Hindlimb muscle (tissue), 1 donor: ENCODE measurements at places on chromosomes 2 and 18.

- DNase-seq, result no peak
These were observed 40.4 kb upstream of the SMAD2 start for GRCh38 chr18:47970664-47971531.

GRCh38 chr2:12923907-12924610 is 207.3 kb downstream of the TRIB2 start:
- DNase-seq, result no peak

GRCh38 chr18:53101536-53102105 is 761.6 kb downstream of the DCC start:
- DNase-seq, result no peak

GRCh38 chr18:61761875-61762274 is 130.9 kb downstream of the RNF152 start:
- DNase-seq, result no peak

- DNase-seq, result no peak
These were observed 60.1 kb downstream of the FMNL2 start for GRCh38 chr2:152395103-152395502.

GRCh38 chr2:231917280-231918066 is 8.7 kb downstream of the NPPC start:
- DNase-seq, result no peak

- DNase-seq, result no peak
These were observed 47.7 kb downstream of the SRD5A2 start for GRCh38 chr2:31533036-31533435.

GRCh38 chr18:74291472-74291770 is 342 bp downstream of the CYB5A start:
- no peak for DNase-seq

DNA sequence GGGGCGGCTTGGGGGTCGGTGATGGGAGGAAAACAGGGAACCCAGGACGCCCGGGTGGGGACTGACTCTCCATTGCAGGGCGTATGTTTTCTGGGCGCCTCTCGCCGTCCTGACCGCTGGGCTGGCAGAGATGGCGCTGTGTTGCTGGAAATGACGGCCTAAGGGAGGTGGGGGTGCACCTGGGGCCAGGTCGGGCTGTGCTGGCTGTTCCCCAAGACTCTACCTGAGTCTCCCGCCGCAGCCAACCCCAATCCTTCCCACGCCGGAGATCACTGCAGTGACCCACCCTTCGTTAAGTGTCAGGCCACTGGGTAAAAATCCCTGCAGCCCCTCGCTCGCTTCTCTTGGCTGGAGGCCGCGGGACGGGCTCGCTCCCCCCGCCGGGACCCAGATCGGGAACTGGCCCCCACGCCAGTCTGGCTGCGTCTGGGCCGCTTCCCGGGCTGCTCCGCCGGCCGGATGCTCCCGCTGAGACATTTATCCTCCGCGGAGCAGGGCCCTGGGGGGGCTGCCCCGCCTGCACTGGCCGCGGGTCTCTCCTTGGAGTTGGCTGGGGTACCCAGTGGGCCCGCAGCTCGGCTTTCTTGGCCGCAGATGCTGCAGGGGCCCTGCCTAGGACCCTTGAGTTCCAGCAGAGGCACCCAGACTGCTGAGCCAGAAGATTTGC is 7.8 kb upstream of the ARMC9 start:
- peak; percentile 46 for DNase-seq

GRCh38 chr2:113248997-113249770 is 29.5 kb downstream of the PAX8 start:
- peak; percentile 72 for DNase-seq

GRCh38 chr18:74662622-74663021 is 65.0 kb downstream of the ZNF407 start:
- DNase-seq, result no peak

GRCh38 chr2:139031722-139032121 is 251.5 kb upstream of the NXPH2 start:
- peak; percentile 11 for DNase-seq

- DNase-seq, result no peak
These were observed 1.6 kb downstream of the CNDP2 start for GRCh38 chr18:74497778-74498177.

GRCh38 chr18:6842081-6842480 is 112.6 kb downstream of the ARHGAP28 start:
- DNase-seq, result no peak

GRCh38 chr2:55038428-55038827 is 11.8 kb downstream of the RTN4 start:
- DNase-seq, result no peak

DNA sequence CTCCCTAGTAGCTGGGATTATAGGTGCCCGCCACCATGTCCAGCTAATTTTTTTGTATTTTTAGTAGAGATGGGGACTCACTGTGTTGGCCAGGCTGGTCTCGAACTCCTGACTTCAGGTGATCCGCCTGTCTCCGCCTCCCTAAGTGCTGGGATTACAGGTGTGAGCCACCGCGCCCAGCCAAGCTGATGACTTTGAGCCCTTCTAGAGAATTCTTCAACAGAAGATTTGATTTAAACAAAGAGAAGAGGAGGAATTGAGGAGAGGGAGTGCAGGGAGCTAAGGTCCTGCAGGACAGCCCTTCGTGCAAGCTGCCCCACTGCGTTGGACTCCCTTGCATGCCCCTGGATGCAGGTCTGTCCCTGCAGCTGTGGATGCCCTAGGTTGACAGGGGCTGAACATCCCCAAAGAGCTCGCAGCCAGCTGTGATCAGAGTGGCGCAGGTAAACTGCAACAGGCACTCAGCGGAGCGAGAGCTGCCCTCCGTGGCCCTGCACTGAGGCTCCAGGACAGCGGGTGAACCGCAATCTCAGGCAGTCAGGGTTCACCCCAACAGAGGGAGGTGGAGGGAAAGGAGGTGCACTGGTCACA is 13.7 kb downstream of the ADRA2B start:
- no peak for DNase-seq

DNA sequence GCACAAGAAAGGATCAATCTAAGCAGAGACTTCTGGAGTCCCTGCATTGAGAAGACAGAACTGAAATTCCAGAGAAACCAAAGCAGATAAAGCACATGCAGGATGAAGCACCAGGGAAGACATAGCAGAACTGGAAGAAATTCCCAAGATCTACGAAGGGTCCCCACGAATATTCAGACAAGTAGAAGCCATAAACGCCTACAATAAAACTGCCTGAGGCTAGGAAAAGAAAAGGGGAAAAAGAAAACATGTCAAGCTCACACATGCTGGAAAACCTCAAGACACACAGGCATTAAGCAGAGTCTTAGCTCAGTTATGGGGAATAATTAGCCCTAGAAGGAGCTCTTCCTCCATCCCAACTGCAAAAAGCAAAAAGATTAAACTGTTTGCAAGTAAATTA is 171.2 kb downstream of the NBAS start:
- no peak for DNase-seq

DNA sequence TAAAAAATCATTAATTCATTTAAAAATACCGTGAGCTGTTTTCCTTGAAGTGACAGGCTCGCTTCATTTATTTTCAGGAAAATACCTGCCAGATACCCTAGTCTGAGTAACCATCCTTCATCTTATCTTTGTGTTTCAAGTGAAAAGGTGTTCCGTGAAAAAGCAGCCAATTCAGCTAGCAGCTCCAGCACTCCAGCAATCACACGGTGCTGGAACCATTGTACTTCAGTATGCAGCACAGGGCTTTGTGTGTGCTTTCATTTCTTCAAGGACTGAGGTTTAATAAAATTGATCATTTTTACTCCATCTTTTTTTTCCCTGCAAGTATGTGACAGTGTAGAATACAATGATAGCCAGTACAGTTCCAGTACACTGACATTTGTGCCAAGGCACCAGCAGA is 39.1 kb upstream of the PGAP1 start:
- no peak for DNase-seq

- peak; percentile 61 for DNase-seq
These were observed 858 bp downstream of the KCNS3 start for GRCh38 chr2:17879137-17879912.

- no peak for DNase-seq
These were observed 53.6 kb upstream of the ITGA6 start for GRCh38 chr2:172373766-172374165.

GRCh38 chr2:160326786-160327185 is 126.7 kb upstream of the ITGB6 start:
- DNase-seq, result no peak

DNA sequence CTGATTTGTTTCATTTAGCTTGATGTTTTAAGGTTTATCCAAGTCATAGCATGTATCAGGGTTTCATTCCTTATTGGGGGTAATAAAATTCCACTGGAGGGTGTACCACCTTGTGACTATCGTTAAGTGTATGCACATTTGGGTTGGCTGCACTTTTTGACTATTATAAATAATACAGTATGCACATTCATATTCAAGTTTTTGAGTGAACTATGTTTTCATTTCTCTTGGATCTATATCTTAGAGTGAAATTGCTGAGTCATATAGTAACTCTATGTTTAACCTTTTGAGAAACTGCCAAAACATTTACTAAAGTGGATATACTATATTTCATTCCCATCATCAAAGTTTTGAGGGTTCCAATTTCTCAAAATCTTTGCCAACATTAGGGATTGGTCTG is 952.7 kb downstream of the TDRD15 start:
- no peak for DNase-seq

DNA sequence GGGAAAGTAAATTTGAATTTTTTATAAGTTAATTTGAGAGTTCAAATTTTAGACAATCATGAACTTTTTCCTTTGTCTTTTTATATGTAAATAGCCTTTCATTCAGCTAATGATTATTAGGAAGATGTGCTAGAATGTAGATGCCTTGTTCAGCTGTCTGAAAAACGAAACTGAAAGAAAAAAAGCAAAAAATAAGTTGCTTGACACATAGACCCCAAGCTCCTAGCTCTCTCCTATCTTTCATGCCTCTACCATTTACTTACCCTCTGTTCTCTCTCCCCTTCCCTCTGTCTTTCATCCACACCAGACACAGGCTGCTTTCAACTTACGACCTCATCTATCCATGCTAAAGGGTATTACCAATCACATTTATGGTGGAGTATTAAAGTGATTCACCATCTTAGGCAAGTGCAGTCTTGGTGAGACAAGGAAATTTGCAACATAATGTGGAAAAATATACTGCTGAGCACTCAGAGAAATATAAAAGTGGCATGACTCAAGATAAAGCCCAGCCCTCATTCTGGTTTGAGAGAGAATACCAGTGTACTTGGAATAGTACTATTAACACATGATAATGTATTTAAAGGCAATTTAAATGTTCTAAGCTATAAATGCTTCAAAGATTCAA is 425.6 kb downstream of the SUCLG1 start:
- no peak for DNase-seq

DNA sequence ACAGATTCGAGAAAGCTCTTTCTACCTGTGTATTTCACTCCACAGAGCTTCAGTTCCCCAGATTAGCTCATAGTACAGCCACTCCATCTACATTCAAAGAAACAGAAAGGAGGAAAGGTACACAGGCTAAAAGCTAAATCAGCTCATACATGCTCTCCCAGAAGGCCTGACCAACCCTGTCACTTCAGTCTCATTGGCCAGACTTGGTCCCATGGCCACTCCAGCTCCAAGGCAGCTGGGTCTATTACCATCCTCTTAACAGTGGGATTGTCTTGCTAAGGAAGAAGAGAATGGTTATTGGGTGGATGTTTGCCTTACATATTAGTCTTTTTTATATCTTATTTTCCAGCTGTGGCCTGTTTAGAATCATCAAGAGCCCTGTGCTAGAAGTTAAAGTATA is 572.6 kb downstream of the ARHGAP15 start:
- no peak for DNase-seq

DNA sequence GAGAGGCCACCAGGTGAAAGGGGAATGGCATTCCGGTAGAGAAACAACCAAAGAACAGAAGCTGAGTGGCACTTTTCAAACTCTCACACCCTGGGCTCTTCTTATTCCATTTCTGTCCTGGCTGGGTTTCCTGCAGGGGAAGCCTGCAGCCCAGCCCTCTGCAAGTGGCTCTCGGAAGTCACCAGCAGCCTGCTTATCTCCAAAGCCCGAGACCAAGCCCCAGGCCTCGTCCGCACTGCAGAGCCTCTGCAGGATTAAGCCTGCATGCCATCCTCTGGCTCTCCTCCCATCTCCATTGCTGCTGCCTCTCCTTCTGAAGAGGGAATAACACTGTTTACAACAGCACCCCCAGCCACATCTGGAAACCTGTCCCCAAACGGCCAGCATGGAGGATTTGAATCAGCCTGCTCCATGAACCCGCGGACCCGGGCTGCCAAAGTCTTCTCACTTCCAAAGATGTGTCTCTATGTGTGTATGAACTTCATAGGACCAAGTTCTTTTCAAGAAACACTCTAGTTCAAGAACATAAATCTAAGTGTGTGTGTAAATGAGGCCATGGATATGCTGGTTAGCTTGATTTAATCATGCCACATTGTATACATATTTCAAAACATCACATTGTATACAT is 54.2 kb downstream of the DIPK1C start:
- no peak for DNase-seq

GRCh38 chr18:9058406-9058805 is 44.1 kb upstream of the NDUFV2 start:
- no peak for DNase-seq

GRCh38 chr2:62195421-62196277 is at the start of gene B3GNT2:
TSS of gene B3GNT2 (plus strand) at chr2:62196115. CDS start at chr2:62222221, 26,106 bp downstream.
- peak; percentile 79 for DNase-seq

DNA sequence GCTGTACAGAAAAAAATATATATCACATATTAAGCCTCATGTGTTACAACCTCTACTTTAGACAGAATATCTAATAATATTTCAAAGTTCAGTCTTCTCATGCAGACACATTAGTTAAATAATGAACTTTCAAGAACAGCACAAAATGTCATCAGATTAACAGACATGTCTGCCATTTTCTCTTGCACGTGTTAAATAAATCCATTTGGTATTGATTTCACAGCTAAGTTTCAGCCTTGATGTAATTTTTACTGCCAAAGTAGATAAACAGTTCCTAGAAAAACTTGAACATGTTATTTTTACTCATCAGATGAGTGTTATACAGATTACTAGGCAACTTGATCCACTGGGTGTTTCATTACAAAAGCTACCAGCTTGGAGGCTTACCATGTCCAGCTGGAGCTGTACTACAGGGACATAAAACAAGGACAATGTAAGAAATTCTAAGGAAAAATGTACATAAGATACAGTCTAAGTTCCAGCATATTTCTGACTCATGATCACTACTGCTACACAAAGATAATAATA is 290.7 kb upstream of the DDX18 start:
- DNase-seq, result no peak

- no peak for DNase-seq
These were observed 299.4 kb downstream of the AGAP1 start for GRCh38 chr2:235793163-235793752.

GRCh38 chr2:218386505-218387368 is 4.7 kb downstream of the SLC11A1 start:
- DNase-seq, result no peak

- no peak for DNase-seq
These were observed 7.0 kb downstream of the LPIN1 start for GRCh38 chr2:11753452-11753885.
